ENCODE measurements at places on chromosomes 7 and 10.

GRCh38 chr10:20228729-20229128, 412.5 kb downstream of the PLXDC2 start:
- no peak for DNase-seq

DNA sequence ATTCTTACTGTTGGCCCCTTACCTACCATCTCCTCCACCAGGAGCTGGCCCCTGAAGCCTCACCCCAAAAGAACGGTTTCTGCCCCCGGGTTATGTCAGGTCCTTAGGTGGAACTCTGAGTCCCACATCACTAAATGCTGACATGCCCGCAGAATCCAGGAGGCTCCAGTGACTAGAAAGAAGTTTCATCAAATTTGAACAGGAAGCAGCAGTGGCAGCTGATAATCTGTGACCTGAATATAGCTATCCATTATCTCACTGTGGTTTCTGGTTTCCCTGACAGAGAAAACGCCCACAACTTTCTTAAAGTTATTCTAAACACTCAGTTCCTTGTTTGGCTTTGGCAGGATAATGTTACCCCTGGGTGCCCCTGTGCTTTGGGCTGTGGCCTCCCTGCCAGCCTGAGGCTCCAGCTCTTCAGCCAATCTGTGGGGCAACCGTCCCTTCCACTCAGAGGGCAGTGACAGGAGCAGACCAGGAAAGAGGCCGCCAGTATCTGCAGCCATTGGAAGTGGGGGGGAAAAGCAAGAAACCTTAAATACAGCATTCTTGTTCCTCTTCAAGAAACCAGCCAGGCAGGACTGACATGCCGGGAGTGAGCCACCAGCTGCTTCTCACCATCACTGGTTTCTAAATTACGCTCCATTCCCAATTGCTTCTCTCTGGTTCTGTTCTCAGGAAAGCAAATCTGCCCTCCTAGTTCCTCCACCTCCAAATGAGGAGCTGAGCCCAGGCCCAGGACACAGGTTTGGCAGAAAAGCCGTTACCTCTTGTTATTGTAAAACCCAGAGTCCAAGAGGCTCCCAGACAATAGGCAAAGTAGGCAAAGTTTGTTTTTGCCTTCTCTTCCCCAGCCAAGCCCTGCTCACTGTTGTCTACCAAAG, 41.2 kb upstream of the VCL start:
- no peak for DNase-seq

DNA sequence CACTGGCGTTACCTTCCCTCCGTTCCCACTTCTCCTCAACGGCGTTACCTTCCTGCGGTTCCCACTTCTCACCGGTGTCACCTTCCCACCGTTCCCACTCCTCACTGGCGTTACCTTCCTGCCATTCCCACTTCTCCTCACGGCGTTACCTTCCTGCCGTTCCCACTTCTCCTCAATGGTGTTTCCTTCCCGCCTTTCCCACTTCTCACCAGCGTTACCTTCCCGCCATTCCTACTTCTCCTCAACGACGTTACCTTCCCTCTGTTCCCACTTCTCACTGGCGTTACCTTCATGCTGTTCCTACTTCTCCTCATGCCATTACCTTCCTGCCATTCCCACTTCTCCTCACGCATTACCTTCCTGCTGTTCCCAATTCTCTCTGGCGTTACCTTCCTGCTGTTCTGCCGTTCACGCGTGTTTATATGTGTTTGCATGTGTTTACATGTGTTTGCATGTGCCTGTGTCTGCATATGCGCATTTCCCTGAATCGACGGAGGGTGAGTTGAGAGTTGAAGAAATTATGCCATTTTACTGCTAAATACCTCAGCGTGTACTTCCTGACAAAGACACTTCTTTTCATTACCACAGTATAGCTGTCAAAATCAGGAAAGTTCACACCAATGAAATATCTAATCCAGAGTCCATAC, 23.2 kb upstream of the CFAP46 start:
- DNase-seq = no peak

DNA sequence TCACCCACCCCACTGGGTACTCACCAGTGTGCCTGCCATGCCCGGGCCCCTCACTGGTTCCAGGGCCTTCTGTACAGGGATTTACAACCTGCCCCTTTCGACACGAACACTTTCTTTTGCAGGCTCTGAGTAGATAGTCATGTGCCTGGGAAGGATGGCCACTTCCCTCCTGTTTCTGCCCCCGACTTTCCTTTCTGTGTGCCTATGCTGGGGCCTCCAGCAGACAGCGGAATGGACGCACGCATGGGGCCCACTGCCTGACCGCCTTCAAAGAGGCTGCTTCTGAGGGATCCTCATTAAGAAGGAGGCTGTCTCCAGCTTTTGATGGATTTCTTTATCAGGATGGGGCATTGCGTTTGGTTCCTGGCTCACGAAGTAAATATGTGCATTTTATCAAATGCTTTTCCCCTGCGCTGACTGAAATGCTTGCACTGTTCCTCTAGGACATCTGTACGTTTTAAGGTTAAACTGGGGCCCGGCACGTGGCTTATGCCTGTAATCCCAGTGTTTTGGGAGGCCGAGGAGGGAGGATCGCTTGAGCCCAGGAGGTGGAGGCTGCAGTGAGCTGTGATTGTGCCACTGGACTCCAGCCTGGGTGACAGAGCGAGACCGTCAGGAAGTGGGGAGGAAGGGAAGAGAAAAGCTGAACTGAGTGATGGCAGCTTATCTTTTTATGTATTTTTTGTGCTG, 29.4 kb upstream of the NKX6-2 start:
- DNase-seq = no peak

- DNase-seq = no peak
These were observed 96.5 kb upstream of the RHOBTB1 start for GRCh38 chr10:61040399-61041016.

GRCh38 chr10:117552156-117552631, 9.6 kb downstream of the EMX2 start:
- DNase-seq = peak; percentile 28

GRCh38 chr7:11461946-11462345, 370.1 kb downstream of the THSD7A start:
- DNase-seq = no peak

GRCh38 chr7:137611606-137612005, 235.2 kb downstream of the DGKI start:
- no peak for DNase-seq

- DNase-seq = no peak
These were observed 15.1 kb downstream of the BCAP29 start for GRCh38 chr7:107594961-107595737.

DNA sequence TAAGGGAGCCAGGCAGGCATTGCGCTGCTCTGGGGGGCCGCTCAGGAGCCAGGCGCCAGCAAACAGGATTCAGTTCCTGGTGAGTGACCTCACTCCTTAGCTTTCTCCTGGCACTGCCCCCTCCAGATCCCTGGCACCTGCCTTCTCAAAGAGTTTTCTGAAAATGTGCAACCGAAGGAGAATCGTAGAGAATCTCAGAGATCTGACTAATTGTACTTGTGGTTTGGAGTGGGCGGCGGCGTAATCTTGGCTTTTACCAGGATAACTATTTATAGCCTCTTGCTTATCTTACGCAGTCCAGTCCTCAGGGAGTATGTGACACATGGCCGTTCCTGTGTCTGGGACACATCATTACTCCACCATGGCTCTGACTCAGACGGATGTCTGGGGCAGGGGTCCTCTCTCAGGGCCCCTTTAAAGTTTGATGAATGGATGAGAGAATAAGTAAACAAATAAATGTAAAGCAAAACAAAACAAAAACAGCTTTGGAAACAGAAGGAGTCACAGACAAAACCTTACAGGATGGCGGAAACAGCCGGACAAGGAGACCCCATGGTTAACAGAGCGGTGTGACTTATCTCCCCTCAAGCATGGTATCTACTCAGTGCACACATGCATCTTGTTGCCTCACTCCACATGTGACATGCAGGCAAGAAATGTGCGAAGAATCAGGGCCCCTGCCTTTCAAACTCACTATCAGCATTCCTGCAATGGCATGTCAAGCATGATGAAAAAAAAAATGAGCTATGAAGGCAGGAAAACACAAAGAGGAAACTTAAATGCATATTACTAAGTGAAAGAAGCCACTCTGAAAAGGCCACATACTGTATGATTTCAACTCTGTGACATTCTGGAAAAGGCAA, 99.7 kb downstream of the TNS3 start:
- no peak for DNase-seq

DNA sequence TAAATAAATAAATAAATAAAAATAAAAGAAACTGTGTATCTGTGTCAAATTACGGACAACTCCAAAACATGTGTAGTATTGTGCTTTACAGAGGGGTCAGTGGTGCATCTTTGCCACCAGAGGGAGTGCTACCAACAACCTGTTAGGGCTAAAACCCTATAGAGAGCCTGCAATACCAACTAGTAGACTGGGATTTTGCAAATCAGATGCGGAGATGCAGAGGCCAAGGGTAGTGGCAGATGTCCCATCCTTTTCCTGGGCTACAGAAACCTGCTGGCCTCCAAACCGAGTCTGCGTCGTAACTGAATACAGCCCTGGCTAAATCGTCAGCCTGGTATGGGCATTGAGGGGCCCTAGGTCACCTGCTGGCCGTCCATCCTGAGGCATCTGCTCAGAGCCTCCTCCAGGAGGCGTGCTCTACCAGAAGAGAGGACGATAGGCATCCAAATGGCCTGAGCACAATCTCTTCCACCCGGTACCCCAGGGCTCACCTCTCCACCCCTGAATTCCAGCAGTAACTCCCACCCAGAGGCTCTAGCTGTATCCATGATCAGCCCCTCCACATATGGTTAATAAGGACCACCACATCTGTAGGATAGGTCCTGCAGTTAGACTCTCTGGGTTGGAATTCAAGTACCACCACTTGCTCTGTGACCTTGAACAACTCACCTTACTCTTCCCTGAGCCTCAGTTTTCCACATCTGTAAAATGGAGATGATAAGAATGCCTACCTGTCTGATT, 6.2 kb upstream of the RRP12 start:
- DNase-seq = no peak

GRCh38 chr10:89502549-89502948, 32.8 kb downstream of the SLC16A12 start:
- DNase-seq = no peak

DNA sequence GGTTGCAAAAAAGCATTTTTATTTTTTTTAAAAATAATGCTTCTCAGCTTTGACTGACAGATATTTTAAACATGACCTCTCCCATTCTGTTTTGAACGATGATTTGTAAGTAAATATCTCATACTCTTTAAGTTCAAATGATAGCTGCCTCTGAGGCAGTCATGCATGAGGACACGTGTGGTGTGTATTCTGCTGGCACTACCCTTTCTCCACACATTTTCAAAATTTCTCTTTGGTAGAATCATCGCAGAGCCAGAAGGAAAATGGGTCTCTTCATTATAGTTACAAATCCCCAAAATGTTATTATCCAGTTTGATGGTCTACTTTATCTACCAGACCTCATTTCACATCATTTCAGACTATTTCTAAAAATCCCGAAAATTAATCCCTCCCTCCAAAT, 55.1 kb downstream of the FZD1 start:
- no peak for DNase-seq

DNA sequence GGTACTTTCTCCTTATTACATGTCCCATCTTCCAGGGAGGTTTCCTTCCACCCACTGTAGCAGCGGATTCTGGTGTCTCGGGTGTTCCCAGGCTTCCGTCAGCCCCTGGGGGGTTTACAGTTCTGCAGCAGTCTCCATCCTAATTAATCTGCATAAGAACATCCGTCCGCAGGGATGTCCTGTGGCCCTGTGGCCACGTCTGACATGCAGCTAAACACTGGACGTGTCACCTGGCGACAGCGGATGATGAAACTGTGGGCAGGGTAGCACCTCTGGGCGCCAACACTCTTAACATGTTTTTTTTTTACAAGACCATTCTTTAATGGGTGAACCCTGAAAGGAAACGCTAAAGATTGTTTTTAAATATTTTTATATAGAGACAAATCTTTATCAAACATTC, 58.2 kb downstream of the DIP2C start:
- DNase-seq = no peak

DNA sequence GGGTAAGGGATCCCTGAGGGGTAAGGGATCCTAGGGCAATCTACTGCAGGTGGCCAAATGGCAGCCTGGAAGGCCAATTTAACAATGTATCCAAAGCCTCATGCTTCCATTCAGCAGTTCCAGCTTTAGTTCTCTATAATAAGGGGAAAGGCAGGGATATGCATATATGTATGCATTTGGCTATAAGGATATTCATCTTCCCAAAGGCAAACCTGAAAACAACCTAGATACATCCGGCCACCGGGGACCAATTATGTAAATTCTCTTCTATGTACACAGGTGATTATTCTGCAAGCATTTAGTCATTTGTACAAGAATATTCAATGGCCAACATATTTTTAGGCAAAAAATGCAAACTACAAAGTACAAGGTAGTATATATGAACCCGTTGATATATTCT, 26.7 kb downstream of the PSAP start:
- no peak for DNase-seq

GRCh38 chr10:116621476-116621875, 723 bp downstream of the PNLIPRP2 start:
- DNase-seq = no peak

GRCh38 chr10:75866300-75866625, 434.8 kb downstream of the LRMDA start:
- DNase-seq = no peak

- no peak for DNase-seq
These were observed 98.3 kb downstream of the PDGFA start for GRCh38 chr7:421136-421991.

DNA sequence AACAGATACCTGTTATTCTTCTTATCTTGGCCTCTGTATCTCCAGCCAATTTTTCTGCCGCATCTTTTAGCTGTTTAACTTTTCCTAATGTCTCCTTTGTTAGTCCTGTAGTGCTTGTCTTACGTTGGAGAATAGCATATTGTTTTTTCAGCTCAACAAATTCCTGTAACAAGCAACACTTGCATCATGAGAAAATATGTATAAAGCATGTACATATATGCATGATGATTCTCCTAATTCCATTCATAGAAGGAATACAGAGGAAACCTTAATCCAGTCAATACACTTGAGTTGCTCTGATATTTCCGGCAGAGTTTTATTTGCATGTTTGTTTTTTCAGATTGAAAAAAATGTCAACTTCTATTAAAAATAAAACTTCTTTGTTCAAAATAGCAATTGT, 26.1 kb upstream of the LAMB1 start:
- DNase-seq = no peak

- DNase-seq = peak; percentile 84
These were observed 58.7 kb upstream of the ANTXRL start for GRCh38 chr10:46227936-46228562.

- DNase-seq = no peak
These were observed 19.6 kb downstream of the SVIL start for GRCh38 chr10:29615195-29615594.

- no peak for DNase-seq
These were observed 163.4 kb downstream of the RAPGEF5 start for GRCh38 chr7:22193450-22193983.
